Type B pancreatic cell (in vitro differentiated cells): ENCODE measurements at places on chromosomes 3 and 15. TPM values are rescaled to one million over a fixed set of nuclear protein-coding genes. Genes with fewer than 3 reads are reported as not detected.

Gene APBA2
- 8.5 and 33.3 TPM in 2 replicates for total RNA-seq

Gene DTWD1
- total RNA-seq = 28.3 and 33.2 TPM in 2 replicates

Gene CDHR4
- total RNA-seq = 0.29 TPM in 1 of 2 replicates, not detected in the other

Gene LDHAL6B
- not detected in 2 replicates for total RNA-seq

Gene FBXL2
- 21.6 and 22.1 TPM in 2 replicates for total RNA-seq

Gene VPS13C
- 38.7 and 45.8 TPM in 2 replicates for total RNA-seq

GRCh38 chr15:73362900-73363299, 5.9 kb downstream of the HCN4 start:
- no peak for DNase-seq

DNA sequence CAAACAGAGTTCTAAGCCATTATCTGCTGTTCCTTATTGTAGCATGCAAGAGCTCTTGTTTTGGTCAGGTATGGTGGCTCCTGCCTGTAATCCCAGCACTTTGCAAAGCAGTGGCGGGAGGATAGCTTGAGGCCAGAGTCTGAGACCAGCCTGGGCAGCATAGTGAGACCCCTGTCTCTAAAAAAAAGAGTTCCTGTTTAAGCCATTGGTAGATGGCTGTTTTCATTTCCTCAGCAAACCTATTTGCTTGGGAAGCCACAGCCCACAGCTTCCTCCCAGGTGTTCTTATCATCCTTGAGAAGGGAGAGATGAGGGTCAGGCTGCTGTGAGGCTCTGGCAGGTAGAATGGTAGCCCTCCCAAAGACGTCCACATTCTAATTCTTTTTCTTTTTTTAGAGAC, 24.4 kb upstream of the FAM81A start:
- DNase-seq = no peak

- no peak for DNase-seq
Measured at GRCh38 chr3:46110701-46111493, 83.6 kb upstream of the XCR1 start.

GRCh38 chr3:8879347-8879944, 83.8 kb downstream of the RAD18 start:
- DNase-seq = no peak

DNA sequence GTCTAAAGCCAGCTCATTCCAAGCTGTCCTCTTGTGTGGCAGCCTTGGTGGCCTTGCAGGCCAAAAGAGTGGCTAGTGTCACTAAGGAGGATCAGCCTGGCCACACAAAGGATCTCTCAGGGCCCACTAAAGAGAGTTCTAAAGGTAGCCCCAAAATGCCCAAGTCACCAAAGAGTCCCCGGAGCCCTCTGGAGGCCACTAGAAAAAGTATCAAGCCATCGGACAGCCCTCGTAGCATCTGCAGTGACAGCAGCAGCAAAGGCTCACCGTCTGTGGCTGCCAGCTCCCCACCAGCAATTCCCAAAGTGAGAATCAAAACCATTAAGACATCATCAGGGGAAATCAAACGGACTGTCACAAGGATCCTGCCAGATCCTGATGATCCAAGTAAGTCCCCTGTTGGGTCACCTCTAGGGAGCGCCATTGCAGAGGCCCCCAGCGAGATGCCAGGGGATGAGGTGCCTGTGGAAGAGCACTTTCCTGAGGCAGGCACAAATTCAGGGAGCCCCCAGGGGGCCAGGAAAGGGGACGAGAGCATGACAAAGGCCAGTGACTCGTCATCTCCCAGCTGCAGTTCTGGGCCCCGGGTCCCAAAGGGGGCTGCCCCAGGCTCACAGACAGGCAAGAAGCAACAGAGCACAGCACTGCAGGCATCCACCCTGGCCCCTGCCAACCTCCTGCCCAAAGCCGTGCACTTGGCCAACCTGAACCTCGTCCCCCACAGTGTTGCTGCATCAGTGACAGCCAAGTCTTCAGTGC, 33.5 kb upstream of the ALPK3 start:
- no peak for DNase-seq

GRCh38 chr3:185586686-185587039, 568 bp downstream of the SENP2 start:
- DNase-seq = no peak

DNA sequence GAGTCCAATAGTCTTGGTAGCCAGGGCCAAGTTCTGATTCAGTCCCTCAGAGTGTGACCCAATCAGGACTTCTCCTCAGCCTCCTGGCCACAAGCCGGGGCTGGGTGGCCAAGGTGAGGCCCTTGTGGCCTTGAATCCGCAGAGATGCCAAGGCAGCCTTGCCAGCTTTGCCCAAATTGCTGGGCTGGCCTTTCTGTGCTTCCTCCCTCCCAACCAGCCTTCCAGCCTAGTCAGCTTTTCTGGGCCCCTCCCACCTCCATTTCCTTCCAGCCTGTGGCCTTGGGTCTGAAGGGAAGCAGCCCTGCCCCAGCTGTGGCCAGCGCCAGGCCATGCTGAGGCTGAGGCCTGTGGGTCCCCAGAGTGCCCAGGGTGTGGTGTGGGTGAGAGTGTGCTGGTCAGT, 34.3 kb upstream of the ANKDD1A start:
- DNase-seq = no peak

DNA sequence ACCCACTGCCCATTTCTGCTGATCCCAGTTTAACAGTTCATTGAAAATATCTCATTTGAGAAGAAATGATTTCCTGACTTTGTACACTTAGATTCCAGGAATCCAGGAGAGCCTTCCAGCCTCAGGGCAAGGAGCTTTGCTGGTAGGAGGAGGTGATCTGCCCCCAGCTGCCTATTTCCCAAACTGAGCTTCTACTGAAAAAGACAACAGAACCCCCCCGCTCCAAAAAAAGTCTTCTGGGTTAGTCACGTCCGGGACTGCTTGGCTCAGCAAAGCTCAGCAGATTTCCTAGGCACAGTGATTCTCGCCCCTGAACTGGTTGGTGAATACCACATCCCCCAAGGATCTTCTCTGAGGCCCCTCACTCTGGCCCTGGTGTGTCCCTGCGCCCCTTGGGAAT, 13.1 kb downstream of the SLC6A6 start:
- DNase-seq = no peak

DNA sequence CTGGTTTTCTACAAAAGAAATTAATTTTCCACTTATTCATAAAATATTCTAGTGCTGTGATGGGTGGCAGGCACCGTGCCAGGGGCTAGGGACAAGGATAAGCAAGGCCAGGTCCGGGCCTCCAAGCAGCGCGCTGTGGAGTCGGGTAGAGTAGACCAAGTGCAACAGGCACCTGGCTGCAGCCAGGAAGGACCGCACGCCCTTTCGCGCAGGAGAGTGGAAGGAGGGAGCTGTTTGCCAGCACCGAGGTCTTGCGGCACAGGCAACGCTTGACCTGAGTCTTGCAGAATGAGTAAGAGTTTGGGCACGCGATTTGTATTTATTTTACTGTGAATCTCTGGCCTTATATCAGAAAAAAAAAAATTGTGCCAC, at the start of gene CASR:
Gene CASR, plus strand, starts transcription at position 148 of the 372 bp plus-strand sequence. CDS start 70,522 bp downstream, outside the sequence.
- no peak for DNase-seq

DNA sequence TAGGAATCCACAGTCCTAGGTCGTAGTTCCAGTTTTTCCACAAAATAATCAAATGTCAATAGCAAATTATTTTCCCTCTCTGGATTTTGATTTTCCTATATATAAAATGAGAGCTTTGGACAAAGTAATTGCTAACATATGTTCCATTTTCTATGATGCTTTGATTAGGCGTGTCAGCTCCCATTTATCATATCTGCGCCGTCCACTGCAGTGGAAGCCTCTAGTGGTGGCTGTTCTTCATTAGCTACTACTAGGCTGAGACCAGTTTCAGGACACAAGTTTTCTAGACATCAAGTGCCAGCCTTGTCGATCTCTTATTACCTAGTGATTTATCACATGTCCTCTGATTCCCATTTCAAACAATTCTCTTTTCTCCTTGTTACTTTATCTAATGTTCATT, 271.5 kb downstream of the TUSC7 start:
- no peak for DNase-seq

DNA sequence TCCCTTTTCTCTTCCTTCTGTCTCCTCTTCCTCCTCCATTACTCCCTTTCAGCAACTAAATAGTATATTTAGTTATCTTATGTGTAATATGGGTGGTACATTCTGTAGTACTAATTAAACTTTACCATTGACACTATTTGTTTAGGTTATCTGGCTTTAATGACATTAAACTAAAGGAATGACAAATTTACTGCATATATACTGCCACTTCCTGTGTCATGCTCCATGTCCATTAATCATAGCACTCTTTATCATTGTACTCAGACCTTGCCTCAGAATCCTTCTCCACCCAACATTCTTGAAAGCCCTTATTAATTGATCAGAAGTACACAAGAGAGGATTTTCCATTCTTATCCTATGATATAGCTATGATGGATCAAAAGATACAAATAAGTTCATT, 244.2 kb downstream of the NAALADL2 start:
- no peak for DNase-seq

DNA sequence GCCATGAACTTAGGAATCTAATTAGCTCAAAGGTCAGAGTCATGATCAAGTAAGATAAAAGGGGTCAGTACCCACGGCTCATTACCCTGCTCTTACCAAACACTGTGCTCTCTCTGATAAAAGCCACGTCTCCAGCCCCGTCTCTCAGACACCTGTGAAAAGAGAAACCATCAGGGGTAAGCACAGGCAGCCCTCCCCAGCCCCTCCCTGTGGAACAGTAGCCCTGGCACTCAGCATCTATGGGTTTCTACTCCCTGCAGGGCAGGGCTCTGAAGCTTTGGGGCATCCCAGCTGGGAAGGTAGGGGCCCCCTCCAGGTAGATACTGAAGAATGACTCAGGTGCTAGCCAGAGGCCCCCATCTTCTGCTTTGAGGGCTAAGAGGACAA, 10.5 kb downstream of the LTF start:
- no peak for DNase-seq

DNA sequence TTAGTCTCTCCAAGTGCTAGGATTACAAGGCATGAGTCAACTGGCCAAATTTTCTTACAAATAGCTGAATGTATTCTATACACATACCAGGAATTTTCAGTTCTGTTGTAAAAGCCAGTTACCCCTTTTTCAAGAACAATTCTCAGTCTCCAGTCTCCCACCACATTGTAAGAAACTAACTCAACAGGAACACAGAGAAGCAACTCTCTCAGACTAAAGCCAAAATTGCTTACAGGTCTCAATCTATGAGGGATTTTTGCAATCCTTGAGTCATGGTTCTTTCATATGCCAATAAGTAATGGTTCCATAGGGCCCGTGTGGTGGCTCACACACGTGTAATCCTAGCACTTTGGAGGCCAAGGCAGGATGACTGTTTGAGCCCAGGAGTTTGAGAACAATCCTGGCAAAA, 8.5 kb downstream of the IP6K2 start:
- DNase-seq = no peak

DNA sequence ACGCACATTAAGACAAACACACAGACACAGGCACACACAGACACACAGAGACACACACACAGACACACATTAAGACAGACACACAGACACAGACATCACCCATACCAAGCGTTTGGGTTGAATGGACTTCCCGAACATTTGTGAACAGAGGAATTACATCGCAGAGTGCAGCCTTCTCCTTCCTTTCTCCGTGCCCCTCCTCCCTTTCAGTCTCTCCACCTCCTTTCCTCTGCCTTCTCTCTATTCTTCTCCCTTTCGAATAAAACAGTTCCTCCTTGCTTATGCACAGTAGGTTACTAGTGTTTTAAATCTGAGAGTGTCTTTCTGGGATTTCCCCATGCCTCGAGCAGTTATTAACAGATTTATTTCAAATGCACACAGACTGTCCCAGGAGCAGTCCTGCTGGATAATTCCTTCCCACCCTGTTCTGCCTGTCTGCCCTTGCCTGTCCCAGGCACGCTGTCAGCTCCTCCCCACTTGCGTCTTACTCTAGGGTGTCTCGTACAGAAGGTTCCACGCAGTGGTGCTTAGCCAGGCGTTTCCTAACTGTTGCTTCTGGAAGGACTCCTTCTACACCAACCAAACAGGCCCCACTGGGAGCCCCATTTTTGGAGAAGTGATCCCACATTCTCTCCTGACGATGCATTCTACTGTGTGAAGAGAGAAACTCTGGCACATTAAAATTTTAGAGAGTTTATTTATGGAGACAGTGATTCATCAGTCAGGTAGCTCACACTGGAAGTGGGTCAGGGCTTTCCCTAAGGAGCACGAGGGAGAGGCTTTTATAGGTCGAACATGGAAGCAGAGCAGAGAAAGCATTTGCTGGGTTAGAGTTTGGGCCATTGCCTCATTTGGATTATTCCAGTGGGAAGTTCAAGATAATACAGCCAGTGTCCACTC, 163.8 kb downstream of the SV2B start:
- DNase-seq = no peak

DNA sequence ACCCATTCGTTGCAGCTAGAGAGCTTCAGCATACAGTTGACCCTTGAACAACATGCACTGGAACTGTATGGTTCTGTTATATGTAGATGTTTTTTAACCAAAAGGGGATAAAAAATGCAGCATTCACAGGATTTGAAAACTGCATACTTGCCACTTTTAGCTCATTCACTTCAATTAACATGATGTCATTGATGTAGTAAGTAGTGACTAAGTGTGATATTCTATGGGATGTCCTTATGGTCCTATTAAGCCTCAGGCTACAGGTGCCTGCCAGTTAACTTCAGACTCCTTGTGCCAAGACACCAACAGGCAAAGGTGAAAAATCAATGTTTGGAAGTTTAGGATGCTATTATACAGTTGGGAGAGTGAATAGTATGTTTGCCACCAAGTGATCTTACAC, 553.6 kb upstream of the NECTIN3 start:
- DNase-seq = no peak

GRCh38 chr3:155938409-155938808, 68.0 kb downstream of the GMPS start:
- DNase-seq = no peak

DNA sequence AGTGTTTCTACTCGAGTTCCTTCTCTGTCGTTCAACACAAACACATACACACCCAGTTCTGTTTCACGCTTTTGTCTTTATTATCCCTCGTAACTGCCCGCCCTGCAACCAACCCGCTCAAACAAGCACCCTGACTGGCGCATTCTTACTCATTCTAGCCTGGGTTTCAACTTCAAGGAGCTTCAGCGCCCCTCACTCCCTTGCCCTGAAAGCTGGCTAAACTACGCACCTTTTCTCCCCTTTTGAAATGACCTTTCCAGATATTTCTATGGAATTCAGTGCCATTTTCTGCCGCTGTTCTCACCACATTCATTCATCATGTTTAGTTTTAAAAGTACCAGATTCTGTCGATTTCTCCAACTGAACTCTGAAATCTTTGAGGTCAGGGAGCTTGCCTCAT, 653 bp upstream of the MFSD1 start:
- DNase-seq = no peak

DNA sequence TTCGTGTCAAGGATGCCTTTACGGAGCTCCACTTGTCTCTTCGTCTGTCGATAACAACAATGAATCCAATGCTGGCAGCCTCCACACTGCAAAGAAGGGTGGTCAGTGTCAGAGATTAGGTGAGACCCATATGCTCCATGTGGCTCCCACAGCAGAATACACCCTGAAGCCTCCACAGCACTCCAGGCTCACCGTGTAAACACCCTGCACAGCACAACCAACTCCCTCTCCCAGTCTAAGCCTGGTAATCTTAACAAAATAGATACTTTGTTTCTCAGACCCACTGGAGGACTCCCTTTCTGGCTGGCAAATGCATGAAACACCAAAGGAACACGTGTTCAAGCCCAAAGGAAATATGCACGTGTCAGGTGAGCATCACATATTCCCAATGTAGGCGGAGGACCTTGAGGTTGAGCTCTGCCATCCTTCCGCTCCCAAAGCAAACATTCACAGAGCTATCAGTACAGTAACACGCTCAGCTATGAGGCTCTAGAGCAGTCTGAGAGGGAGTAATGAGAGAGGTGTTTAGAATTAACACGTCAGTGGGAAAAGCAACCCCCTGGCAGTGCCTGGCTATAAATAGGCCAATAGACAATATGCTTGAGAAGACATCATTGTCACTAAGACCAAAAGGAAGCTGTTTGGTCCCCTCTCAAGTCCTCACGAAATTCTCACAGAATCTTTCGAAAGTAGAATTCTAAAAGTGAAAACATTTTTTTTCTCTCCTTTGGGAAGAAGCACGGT, 86.7 kb downstream of the MCF2L2 start:
- no peak for DNase-seq
